Upper lobe of left lung (tissue), 6 donors: ENCODE measurements at places on chromosomes 1 and 21. TPM values are rescaled to one million over a fixed set of nuclear protein-coding genes. Genes with fewer than 3 reads are reported as not detected.
A peak's percentile ranks its signal among the peaks of the same experiment; 100 is the strongest.

GRCh38 chr1:161179698-161180097 lies 2.4 kb upstream of the B4GALT3 start:
- no peaks in the 10 kb centered on the region for H3K27me3 ChIP-seq
- H3K4me3 ChIP-seq, result no peak overlapping the region
- no peak for DNase-seq
- no peak overlapping the region for H3K27ac ChIP-seq

DNA sequence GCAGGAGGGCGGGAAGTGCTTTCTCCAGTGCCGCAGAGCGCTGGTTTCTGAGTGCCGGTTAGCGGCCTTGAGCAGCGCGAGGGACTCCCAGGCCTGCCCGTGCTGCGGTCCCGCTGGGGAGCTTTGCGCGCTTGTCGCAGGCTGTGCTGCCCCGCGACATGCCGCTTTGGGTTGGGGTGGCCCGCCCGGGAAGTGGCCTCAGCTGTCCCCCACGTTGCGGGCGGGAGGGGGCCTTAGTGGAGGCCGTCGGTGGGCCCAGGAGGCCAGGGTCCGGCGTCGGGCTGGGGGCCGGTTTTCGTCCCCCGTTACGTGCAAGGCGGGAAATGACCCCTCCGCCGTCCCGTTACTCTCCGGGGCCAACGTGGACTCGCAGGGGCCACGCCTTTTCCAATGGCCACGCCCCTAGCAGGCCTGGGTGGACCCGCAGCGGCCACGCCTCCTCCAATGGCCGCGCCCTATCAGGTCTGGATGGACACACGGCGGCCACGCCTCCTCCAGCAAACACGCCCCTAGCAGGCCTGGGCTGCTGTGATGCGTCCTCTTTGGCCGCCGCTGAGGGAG lies 977 bp upstream of the C1orf174 start:
- H3K36me3 ChIP-seq, result no peaks in the 10 kb centered on the region
- peak overlapping the region; percentile 99 for H3K4me3 ChIP-seq
- no peaks in the 10 kb centered on the region for H3K27me3 ChIP-seq
- peak; percentile 98 for DNase-seq
- H3K4me1 ChIP-seq, result peaks cover 10% of the 10 kb centered on the region

DNA sequence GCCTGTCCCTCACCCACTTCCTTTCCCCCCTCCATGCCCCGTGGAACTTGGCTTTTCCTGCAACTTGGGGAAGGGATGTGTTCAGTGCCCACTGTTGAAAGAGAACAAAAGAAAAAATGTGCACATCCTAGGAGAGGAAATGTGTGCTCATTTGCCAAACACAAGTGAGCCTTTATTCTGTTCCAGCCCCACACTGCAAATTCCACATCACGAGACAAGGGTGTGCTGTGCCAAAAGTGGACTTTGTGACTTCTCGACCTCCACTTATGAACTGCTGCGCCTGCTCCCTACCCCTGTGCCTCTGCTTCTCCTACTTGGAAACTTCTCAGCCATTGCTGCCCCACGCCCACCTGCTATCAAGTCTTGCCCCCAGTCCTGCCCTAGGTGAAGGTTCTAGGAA lies 97.0 kb upstream of the GRIK3 start:
- H3K36me3 ChIP-seq, result no peaks in the 10 kb centered on the region
- no peak overlapping the region for H3K4me3 ChIP-seq
- no peaks in the 10 kb centered on the region for H3K27me3 ChIP-seq
- no peak overlapping the region for H3K27ac ChIP-seq
- no peaks in the 10 kb centered on the region for H3K4me1 ChIP-seq

KCNC4 gene
- 11.9 TPM for total RNA-seq

- H3K27me3 ChIP-seq, result no peaks in the 10 kb centered on the region
- H3K27ac ChIP-seq, result no peak overlapping the region
- H3K36me3 ChIP-seq, result no peaks in the 10 kb centered on the region
Observed at GRCh38 chr21:43911935-43912487, 47.0 kb downstream of the AGPAT3 start.

TNNT2 gene
- 2.0 TPM for total RNA-seq

DHCR24 gene
- 447 TPM for total RNA-seq

CACHD1 gene
- total RNA-seq, result 24.7 TPM

KPRP gene
- total RNA-seq, result not detected

- H3K27ac ChIP-seq, result no peak overlapping the region
- no peaks in the 10 kb centered on the region for H3K36me3 ChIP-seq
- no peak for DNase-seq
- H3K4me3 ChIP-seq, result no peak overlapping the region
- no peaks in the 10 kb centered on the region for H3K27me3 ChIP-seq
Observed at GRCh38 chr1:218557731-218558130, 212.6 kb downstream of the TGFB2 start.

- peak overlapping the region; percentile 37 for H3K4me3 ChIP-seq
- H3K27me3 ChIP-seq, result peaks cover 6% of the 10 kb centered on the region
- H3K36me3 ChIP-seq, result no peaks in the 10 kb centered on the region
- peak overlapping the region; percentile 85 for H3K27ac ChIP-seq
- peaks cover 26% of the 10 kb centered on the region for H3K4me1 ChIP-seq
- DNase-seq, result peak; percentile 88
Observed at GRCh38 chr1:17540255-17541001, 930 bp downstream of the ARHGEF10L start.

FLG2 gene
- not detected for total RNA-seq

- DNase-seq, result no peak
- H3K27me3 ChIP-seq, result no peaks in the 10 kb centered on the region
- no peak overlapping the region for H3K4me3 ChIP-seq
- H3K36me3 ChIP-seq, result no peaks in the 10 kb centered on the region
Observed at GRCh38 chr1:170634293-170634692, 29.6 kb upstream of the PRRX1 start.

OR6K3 gene
- not detected for total RNA-seq

LRRC52 gene
- total RNA-seq, result not detected

PRCC gene
- total RNA-seq, result 40.5 TPM

DNA sequence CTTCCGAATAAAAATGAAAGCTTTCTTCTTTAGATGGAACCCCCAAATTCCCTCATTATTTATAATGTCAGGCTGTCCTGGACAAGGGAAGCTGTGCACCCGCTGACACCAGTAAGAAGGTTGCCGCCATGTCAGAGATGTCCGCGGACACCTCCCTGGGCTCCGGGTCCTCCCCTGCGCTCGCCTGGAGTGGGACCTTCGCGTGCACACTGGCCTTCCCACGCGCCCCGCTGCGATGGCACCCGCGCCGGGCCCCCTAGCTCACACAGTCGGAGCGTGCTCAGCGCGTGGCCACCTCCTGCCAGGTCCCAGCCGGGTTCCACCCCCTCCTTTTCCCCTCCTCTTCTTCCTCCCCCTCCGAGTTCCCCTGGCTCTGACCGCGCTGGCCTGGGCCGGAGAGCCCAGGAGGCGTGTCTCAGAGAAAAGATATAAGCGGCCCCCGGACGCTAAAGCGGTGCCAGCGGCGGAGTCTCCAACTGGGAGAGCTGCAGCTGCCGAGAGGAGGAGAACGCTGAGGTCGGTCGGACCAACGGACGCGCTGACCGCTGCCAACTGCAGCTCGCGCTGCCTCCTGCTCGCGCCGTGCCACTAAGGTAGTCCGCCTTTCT lies at the start of gene G0S2:
TSS of gene G0S2 (plus strand) at position 456 of the 608 bp plus-strand sequence. CDS start 273 bp downstream, outside the sequence.
- peaks cover 19% of the 10 kb centered on the region for H3K4me1 ChIP-seq
- peak within 1 kb of the TSS; percentile 80 for H3K27ac ChIP-seq
- peak within 1 kb of the TSS; percentile 56 for H3K4me3 ChIP-seq
- H3K36me3 ChIP-seq, result no peaks in the 10 kb centered on the region

DNA sequence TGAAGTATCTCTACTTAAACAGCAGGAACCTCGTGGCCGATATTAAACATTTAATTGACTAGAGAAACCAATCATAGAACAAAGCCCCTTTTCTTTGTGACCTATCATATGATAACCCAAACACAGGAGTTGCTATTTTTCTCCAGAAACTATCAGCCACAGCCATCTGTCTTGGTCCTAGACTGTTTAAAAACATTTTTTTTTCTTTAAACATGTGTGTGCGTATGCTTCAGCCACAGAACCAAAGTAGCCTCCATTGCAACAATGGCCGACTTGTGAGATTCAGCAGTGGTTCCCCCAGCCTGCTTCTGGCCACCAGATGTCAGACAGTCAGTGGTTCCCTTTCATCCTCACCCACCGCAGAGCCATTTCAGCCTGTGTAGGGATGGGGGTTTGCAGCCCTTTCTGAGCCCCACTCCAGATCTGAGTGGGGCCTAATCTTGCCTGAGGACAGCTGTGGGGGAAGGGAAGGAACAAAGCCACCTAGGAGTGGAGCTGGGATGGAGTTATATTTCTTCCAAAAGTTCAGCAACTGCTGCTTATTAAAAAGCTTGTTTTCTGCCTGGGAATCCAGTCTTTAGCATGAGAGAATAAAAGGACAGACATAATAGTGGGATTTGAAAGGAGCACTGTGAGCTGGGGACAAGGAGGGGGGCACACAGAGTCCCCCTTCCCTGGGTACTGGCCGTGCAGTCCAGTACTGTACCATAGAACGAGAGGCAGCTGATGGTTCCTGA lies 11.7 kb upstream of the IGSF3 start:
- H3K36me3 ChIP-seq, result no peaks in the 10 kb centered on the region
- no peaks in the 10 kb centered on the region for H3K4me1 ChIP-seq
- H3K27ac ChIP-seq, result no peak overlapping the region
- no peak overlapping the region for H3K4me3 ChIP-seq
- no peak for DNase-seq

DNA sequence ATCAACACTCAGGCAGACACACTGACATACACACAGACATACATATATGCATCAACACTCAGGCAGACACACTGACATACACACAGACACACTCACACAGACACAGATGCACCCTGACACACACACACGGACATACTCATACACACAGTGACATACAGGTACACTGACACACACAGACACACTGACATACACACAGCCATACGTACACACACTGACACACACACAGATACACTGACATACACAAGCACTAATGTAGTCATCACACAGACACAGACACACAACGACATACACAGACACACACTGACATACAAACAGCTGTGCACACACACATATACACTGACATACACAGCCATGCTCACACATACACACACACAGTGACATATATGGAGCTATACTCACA lies 131.0 kb upstream of the CSF3R start:
- H3K36me3 ChIP-seq, result no peaks in the 10 kb centered on the region

- DNase-seq, result no peak
- H3K27me3 ChIP-seq, result no peaks in the 10 kb centered on the region
- peaks cover 11% of the 10 kb centered on the region for H3K4me1 ChIP-seq
- no peak overlapping the region for H3K27ac ChIP-seq
- H3K4me3 ChIP-seq, result no peak overlapping the region
- no peaks in the 10 kb centered on the region for H3K36me3 ChIP-seq
Observed at GRCh38 chr21:41783476-41784180, 16.8 kb upstream of the RIPK4 start.

- DNase-seq, result no peak
- no peaks in the 10 kb centered on the region for H3K36me3 ChIP-seq
- H3K27ac ChIP-seq, result no peak overlapping the region
- peaks cover 9% of the 10 kb centered on the region for H3K4me1 ChIP-seq
- no peaks in the 10 kb centered on the region for H3K27me3 ChIP-seq
Observed at GRCh38 chr21:39525129-39525528, 73.4 kb downstream of the SH3BGR start.

DNA sequence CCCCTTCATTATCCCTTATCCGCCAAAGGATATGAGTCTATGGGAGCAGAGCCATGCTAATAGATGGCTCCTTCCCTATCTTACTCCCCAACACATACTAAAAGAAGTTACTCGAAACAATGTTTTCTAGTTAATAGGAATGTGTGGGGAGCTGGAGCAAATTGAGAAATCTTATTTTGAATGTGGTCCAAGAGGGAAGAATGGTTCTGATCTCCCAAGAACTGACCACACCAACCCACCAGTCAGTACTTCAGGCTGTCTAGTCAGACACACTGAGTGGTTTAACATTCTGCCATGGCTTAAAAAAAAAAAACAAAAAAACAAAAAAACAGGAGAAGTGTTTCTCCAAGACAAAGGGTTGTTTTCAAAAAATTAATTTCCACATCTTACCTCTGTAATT lies 31.5 kb upstream of the DNASE2B start:
- no peaks in the 10 kb centered on the region for H3K27me3 ChIP-seq
- no peak overlapping the region for H3K4me3 ChIP-seq
- no peak overlapping the region for H3K27ac ChIP-seq

GRCh38 chr1:33088119-33088906 lies 7.4 kb downstream of the AZIN2 start:
- H3K27ac ChIP-seq, result no peak overlapping the region
- H3K27me3 ChIP-seq, result no peaks in the 10 kb centered on the region
- H3K4me1 ChIP-seq, result no peaks in the 10 kb centered on the region
- no peak overlapping the region for H3K4me3 ChIP-seq
- H3K36me3 ChIP-seq, result no peaks in the 10 kb centered on the region

OR2AK2 gene
- total RNA-seq, result not detected

TTC4 gene
- 12.4 TPM for total RNA-seq
